Nucleus accumbens (tissue), 56 donors: ENCODE measurements at places on chromosomes 5 and 9.

DNA sequence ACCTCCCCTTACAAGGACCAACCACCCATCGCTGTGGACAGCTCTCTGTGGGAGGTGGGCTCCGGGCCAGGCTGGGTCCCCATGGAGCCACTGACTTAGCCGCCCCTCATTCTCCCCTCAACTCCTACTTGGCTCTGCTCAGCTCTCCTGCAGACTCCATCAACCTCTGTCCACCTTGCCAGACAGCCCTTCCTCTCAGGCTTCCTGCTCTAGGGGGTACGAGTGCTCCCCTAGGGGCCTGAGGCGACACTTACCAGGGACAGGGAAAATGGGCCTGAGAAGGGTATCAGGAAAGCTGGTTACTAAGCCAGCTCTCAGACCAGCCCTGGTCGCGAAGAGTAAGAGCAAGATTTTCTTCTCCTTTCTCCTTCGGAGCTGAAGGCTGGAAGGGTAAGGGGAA, 43.9 kb downstream of the SHB start:
- DNase-seq = no peak

- DNase-seq = no peak
Measured at GRCh38 chr5:114192108-114192507, 169.8 kb upstream of the KCNN2 start.

DNA sequence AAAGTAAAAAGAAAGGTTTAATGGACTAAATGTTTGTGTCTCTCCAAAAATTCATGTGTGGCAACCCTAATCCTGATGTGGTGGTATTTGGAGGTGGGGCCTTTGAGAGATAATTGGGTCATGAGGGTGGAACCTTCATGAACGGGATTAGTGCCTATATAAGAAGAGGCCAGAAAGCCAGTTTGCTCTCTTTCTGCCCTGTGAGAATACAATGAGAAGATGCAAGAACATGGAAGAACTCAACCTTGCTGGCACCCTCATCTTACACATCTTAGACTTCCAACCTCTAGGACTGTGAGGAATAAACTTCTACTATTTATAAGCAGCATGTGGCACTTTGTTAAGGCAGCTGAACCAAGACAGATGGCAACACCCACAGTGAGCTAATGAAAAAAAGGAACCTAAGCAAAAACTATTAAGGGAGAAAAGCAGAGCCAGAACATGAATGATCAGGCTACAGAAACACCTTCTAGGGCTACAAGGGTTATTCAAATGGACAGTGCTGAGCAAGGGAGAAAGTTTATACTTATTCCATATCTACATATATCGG, 159.5 kb downstream of the PLK2 start:
- DNase-seq = no peak

DNA sequence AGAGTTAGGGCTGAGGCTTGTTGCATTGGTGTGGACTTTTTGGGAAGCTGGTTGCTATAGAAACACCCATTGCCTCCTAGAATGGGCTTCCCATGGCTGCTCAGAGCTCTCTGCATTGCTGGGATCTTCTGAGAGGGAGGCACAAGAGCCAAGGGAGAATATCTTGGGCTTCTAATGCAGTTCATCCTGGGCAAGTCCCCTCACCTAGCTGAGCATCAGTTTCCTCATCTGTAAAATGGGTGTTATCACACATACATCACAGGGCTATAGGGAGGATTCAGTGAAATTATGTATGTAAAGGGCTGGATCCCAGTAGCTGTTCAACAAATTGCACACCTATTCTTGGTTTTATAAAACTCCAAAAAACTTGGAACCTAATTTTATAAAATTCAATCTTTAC, 106.1 kb upstream of the ALDH1B1 start:
- no peak for DNase-seq

- no peak for DNase-seq
Measured at GRCh38 chr5:59798862-59799667, 94.5 kb downstream of the PDE4D start.

GRCh38 chr5:136123236-136123768, 9.3 kb upstream of the SMAD5 start:
- no peak for DNase-seq

DNA sequence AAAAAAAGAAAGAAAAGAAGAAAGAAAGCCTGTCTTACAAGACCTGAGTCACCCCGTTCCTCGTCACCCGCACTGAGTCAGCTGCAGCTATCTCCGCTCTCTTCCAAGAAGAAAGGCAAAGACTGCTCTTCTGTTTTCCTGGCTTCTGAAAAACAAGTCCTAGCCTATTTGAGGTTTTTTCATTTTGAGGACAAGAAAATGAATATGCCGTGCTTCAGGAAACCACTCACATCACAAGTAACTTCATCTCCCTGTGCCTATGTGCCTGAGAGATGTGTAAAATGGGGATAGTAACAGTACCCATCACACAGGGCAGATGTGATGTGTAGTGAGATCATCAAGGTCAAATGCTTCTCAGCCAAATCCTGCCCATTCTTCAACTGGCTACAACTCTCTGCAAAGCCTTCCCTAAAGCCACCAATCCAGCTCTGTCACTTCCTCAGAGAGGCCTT, 78.4 kb downstream of the GLDC start:
- no peak for DNase-seq
